ENCODE measurements at places on chromosomes 2 and 18.

DNA sequence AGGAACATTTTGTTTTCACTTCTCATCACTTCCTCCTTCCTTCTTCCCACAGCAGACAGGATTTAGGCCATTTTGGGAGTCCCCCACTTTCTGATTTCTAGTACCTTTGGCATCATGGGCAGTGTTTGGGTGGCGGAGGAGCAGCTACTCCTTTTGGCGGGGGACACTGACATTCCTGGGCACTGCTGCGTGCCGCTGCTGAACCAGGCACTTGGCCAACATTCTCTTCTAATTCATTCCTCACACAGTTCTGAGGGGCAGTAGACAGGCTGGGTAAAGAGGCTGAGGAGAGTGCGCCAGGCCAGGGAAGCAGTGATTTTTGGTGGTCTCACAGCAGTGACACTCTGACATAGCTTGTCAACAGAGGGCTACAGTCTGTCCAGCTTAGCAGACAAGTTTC is 270.2 kb downstream of the LOXHD1 start:
- DNase-seq: no peak

GRCh38 chr2:131022731-131023130 is 70.5 kb downstream of the FAM168B start:
- DNase-seq: peak; percentile 45

- no peak for DNase-seq
These were observed 43.0 kb downstream of the CROCC2 start for GRCh38 chr2:240948905-240949790.

DNA sequence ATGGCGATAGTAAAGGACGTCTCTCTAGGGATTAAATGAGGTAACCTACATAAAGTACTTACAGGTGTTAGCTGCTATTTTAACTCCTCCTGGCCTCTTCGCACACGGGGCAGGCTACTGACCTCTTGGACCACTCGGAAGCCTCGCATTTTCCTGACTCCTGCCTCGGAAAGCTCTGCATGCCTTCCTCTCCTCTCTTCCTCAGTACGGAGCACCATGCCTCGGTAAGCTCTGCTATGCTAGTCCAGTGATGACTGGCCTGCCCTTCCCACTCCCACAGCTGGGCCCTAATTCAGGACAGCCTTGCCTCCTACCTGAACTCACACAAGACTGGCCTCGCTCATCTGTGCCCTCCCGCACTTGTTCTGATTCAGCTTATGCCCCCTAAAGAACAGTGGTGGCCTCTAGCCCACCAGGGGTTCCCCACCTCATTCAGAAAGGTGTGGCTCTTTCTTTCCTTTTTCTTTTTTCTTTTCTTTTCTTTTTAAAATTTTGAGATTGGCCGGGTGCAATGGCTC is 22.7 kb upstream of the HPCAL1 start:
- no peak for DNase-seq

GRCh38 chr2:240289701-240290431 is 145.6 kb upstream of the GPC1 start:
- no peak for DNase-seq

DNA sequence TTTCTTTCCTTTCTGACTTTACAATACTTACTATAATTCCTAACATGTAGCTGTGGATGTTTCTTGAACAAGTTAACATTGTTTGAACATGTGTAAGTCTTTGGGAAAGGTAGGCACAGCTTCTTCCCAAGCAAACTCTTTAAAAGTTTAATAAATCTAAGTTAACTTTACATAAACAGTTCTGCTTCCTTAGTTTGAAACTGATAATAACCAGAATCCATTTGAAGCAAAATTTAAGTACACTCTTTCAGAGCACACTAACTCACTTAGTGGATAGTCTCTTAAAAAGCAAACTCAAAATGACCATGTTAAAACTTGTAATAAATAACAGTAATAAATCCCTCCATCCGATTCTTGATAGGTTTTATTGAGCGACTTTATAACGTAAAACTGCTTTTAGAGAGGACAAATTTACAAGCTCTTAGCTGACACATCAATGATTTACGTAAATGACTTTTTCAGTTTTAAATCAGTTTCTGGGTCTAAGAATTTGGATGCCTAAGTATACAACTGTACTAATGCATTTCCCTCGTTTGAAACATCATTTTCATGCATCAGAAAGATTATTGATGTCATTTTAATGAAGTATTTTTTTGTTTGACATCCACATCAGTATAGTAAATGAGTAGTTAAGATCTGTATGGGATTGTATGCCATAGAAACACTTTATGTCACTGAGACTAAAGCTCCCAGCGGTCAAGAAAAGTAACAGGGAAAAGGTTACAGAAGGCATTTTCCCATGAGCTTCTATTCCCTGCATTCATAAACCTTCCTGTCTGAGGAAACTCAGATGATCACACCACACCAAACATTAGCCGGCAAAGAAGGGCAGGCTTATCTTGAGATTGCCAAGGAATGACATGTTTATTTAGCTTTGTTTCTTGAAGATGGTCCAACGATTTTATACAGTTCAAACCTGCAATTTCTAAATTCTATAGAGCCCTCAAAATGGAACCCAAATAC is 67.5 kb downstream of the PDE1A start:
- DNase-seq: peak; percentile 72

DNA sequence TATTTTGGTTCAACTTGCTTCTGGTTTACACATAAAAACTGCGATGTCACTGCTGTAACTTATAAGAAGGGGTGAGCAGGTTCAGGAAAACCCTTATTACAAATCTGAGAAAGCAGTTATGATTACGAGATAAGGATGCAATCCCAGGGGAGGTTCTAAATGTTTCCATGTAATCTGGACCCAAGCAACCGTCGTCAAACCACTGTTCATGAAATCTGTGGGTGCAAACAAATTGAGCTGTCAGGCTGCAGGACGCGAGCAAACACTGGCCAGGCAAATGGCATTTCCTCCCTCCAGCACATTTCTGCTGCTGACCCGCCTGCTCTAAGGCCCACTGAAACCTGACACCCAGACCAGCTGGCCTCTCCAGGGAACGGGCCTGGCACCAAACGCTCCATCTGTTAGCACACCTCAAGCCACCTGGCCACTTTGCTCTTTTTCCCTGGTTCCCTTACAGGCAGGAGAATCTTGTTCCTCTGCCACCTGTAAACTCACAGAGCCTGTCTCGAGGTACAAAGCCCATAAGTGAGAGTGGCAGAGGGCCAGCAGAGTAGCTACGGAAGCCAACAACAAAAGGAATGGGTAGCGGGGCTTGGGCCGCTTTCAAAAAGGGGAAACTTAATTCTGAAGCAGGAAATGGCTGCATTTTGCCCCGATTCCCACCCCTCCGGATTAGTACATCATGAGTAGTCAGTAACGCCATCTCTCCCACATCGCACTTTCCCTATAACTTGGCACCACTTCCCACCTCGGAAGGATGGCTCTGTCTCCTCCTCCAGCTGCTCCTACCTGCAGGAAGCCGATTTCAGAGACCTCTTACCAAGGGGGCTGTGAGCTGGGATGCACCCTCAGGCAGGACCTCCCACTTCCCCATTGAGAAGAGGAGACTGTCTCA is 26.5 kb downstream of the CRACDL start:
- peak; percentile 85 for DNase-seq

DNA sequence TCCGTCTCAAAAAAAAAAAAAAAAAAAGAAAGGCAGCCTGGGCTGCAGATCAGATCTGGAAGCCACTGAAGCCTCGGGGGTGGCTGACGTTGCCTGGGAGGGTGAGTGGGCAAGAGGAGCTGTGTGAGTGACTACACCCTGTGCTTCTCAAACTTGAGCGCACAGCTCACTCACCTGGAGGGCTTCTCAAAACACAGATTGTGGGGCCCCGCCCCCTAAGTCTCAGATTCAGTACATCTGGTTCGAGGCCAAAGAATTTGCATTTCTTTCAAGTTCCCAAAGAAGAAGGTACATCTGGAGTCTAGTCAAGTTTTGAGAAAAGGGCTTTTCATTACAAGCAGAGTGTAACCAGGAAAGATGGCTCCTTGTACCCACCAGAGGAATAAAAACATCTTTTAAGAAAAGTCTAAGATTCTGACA is 97.7 kb upstream of the CAB39 start:
- DNase-seq: no peak

- peak; percentile 82 for DNase-seq
These were observed at the start of gene GPD2 for GRCh38 chr2:156435718-156436496. Gene GPD2, plus strand, starts transcription at chr2:156436379. Its CDS starts 39,727 bp downstream, at chr2:156476106.

DNA sequence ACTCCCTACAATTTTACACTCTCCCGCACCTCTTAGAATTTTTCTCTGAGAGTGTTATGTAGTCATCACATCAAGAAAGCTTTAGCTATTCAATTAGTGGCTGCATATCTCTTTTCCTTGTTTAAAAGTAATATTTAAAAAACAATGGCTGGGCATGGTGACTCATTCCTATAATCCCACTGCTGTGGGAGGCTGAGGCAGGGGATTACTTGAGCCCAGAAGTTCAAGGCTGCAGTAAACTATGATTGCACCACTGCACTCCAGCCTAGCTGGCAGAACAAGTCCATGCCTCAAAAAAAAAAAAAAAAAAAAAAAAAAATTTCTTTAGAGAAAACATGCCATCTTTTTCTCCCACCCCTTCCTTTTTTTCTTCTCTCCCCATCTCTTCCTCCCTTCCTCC is 44.3 kb downstream of the AQP4 start:
- no peak for DNase-seq

Measured in IMR-90 (cell line).